ENCODE measurements at places on chromosomes 13 and 19. TPM values are rescaled to one million over a fixed set of nuclear protein-coding genes. Genes with fewer than 3 reads are reported as not detected.

The OR10H2 gene
- total RNA-seq = not detected

The OXGR1 gene
- not detected for total RNA-seq

The TMEM190 gene
- total RNA-seq = not detected

The LYPD3 gene
- total RNA-seq = 12.7 TPM

The SKA3 gene
- 3.0 TPM for total RNA-seq

The ZNF274 gene
- 32.8 TPM for total RNA-seq

The ERICH4 gene
- not detected for total RNA-seq

The GIPR gene
- total RNA-seq = 9.3 TPM

The COL4A1 gene
- not detected for total RNA-seq

The CCDC8 gene
- not detected for total RNA-seq

The ACOD1 gene
- not detected for total RNA-seq

The PNMA8A gene
- not detected for total RNA-seq

- DNase-seq = no peak
Observed at GRCh38 chr13:113083402-113084061, 22.1 kb upstream of the F7 start.

DNA sequence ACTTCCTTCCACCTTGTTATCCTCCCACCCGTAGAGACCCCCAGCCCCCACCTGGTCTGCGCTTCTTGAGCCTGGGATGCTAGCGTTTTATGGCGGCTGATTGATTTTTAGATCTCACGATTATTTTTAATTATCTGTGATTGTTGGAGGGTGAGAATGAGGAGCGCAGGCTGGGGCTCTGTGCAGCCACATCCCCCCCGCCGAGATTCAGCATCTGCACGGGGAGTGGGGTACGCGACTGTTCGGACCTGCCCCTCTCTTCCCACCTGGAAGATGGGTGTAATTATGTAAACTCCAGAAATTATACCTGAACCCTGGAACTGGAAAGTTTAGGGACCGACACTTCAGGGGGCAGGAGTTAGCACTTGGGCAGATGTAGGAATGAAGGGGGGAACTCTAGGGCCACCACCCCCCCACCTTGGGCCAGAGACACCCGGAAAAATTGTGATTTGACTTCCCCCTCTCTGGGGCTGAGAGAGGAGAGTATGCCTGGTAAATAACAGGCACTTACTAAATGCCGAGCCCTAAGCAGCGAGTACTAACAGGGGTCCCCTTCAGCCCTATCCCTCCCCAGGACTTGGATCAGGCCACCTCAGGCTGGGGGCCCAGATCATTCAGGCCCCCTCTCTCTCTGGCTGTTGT is 1.8 kb upstream of the ONECUT3 start:
- DNase-seq = no peak

- no peak for DNase-seq
Observed at GRCh38 chr13:40398065-40398464, 268.4 kb downstream of the FOXO1 start.

DNA sequence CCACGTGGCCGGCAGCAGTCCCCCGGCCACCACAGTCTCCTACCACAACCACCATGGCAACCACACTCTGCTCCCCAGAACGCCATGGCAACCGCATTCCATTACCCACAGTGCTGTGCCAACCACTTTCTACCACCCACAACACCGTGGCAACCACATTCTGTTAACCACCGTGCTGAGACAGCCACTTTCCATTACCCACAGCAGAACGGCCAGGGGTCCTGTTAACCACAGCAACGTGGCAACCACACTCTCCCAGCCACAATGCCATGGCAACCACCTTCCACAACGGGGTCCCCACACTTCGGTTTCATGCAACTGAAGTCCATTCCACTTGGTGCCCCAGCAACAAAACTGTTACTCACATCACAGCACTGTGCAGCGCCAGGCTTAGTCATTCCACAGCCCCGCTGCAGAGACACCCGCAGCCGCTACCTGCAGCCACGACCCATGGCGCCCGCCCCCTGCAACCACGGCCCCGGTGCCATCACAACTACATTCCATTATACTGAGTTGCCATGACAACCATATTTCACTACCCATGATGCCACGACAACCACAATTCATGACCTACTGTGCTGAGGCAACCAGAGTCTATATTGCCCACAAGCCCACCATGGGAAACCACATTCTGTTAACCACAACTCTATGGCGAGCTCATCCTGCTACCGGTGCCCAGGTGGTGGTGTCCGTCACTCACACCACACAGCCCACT is 10.0 kb downstream of the DPF1 start:
- peak; percentile 61 for DNase-seq

DNA sequence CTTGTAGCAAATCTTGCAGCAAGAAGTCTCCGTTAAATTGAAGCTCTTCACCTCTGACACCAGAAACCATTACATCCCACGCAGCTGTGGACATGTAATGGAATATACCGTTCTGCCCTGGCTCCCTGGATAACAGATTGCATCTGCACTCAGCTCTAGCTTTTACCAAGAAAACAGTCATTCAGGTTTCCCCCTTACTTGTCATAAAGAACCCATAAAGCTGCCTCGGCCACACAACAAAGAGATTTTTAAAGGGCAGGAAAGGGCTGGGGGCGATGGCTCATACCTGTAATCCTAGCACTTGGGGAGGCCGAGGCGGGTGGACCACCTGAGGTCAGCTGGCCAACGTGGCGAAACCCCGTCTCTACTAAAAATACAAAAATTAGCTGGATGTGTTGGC is 127.6 kb upstream of the RFC3 start:
- DNase-seq = no peak

DNA sequence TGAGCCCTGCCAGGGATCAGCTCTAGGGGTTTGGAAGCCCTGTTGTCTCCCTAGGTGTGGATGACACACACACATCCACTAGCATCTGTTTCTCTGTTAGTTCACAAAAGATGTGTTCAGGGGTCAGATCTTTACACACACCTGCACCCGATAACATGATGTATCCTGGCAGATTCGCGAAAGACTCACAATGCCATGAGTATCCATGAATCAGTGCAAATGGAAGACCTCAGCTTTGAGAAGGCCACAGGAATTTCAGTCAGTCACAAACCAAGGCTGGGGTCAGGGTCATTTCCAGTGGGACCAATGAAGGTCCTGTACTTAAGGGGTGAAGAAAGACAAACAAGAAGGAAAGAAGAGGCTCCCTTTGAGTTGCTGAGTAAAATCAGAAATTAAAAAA is 898.2 kb downstream of the UQCRFS1 start:
- DNase-seq = no peak

GRCh38 chr13:33730619-33731018 is 87.3 kb upstream of the RFC3 start:
- DNase-seq = no peak

DNA sequence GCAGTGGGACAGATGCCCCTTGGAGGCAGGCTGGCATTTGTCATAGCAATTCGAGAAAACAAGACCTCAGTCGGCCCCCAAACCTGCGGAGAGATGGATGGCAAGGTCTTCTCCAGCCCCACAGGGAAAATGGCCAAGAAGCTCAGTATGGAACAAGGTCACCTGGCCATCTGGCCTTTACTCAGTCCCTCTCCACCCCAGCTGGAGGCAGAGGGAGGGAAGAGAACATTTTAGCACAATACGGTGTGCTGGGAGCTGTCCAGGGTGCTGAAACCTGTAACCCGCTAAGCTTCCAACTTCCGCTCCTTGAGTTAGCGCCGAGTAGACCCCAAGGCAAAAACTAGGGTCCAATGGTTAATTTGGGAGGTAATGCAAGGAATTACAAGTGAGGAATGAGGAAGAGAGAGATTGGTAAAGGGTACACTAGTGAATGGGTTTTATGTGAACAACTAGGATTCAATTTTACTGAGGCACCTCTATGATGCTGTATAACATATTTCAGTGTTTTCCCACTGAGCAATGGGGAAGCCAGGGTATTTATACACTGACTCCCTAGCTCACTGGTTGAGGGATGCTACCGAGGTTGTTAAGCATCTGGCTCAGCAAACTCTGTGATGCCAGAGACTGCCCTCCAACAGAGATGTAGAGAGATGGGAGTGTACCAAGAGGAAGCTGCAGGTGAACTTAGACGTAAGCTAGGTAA is 64.3 kb downstream of the CACNA1A start:
- peak; percentile 33 for DNase-seq

- DNase-seq = no peak
Observed at GRCh38 chr19:34328982-34329381, 36.0 kb upstream of the GPI start.

GRCh38 chr19:14558370-14559066 is 13.3 kb downstream of the NDUFB7 start:
- DNase-seq = no peak

DNA sequence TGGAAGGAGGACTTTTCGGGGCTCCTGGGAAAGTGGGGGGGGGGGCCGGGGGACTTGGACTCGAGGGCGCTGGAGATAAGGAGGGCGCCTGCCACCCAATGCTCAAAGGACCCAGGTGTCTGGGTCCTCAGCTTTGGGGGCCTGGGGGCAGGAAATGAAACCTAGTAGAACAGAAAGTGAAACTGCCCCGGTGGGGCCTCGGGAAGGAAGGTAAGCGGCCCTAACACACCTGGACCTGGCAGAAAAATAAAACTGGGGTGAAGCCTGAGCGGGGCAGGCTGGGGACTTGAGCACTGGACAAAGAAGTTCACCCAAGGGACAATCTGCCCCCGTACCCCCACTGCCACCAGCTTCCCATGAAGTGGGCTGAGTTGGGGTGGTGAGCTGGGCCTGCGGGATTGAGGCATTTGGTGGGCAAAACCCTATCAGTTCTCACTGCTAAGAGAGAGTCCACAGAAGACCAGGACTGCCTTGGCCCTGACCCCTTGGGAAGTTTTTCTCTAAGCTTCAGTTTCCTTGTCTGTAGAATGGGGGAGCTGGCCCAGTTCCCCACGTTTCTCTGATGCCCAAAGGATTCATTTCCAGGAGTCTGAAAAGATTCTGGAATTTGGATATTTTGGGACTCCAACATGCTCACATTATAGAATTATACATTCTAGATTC is 2.3 kb downstream of the PRKD2 start:
- DNase-seq = peak; percentile 92

- DNase-seq = no peak
Observed at GRCh38 chr13:40189898-40190630, 476.4 kb downstream of the FOXO1 start.

GRCh38 chr19:46731584-46731983 is 14.3 kb upstream of the FKRP start:
- no peak for DNase-seq

- DNase-seq = peak; percentile 74
Observed at GRCh38 chr19:4768934-4769777, 22.4 kb upstream of the FEM1A start.

DNA sequence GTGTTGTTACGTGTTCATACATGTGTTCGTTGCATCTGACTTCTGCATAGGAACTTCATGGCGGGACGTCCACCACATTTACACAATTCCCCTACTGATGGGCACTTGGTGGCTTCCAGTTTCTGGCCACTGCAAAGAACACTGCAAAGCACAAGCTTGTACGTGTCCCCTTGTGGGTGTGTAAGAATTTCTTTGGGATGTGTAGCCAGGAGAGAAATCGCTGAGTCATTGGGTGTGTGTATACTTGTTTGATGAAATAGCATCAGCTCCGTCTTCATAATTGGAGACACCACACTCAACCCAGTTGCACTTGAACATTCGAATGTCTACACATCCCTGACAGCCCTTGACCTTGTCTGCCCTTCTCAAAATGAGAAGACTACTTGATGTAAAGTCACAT is 19.2 kb downstream of the KLK5 start:
- DNase-seq = no peak

DNA sequence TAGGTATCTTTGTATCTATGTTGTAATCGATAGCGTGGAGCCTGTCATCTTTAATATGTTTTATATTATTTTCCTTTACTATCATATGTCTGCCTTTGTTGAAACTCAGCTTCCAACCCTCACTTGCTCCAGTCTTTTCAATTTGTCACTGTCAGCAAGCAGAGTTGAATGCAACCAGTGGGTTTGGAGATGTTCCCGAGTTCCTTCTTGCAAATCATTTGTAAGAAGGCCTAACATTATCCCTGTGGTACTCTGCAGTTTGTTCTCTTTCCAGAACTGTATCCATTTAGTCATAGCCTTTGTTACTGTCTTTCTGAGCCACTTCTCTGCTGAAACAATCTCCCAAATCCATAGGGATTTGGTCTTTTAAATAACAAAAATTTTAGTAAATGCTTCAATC is 41.8 kb downstream of the RNASEH2B start:
- no peak for DNase-seq

DNA sequence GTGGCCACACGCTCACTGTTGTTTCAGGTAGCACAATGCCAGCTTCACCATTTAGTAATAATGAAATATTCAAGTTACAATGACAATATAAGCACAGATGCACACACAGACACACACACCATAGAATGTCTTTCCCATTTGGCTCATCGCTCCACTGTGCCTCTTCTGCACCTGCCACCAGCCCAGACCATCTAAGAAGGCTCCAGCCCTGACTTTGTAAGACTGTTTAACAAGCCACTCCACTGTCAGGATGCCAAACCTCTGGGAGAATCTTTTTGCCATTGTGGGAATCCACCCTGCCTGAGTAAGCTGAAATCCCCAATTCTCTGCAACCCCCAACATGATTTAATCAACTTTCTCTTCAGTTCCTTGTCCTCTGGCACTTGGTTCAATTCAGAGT is 60.6 kb downstream of the LHFPL6 start:
- DNase-seq = no peak

GRCh38 chr19:17762505-17763229 is 11.4 kb downstream of the FCHO1 start:
- no peak for DNase-seq

DNA sequence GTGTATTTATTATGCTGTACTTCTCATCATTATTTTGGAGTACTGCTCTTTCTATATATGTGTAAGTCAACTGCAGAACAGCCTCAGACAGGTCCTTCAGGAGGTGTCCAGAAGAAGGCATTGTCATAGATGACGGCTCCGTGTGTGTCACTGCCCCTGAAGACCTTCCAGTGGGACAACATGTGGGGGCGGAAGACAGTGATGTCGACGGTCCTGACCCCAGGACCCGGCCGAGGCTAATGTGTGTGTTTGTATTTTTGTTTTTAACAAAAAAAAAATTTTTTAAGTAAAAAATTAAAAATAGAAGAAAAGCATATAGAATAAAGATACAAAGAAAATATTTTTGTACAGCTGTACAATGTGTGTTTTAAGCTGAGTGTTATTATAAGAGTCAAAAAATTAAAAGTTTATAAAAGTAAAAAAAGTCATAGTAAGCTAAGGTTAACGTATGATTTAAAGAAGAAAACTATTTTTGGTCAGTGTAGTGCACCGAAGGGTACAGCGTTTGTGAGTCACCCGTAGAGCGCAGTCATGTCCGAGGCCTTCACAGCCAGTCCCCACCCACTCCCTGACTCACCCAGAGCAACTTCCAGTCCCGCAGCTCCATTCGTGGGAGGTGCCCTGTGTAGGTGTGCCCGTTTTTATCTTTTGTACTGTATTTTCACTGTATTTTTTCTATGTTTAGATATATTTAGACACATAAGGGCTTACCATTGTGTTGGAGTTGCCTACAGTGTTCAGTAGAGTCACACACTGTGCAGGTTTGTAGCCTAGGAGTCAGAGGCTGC is 42.2 kb upstream of the SPACA7 start:
- no peak for DNase-seq

GRCh38 chr19:34772697-34773554 is at the start of gene ZNF599:
Gene ZNF599 (minus strand): TSS chr19:34773215. CDS start chr19:34772841, 374 bp downstream.
- peak; percentile 83 for DNase-seq
